ENCODE measurements at places on chromosomes 3 and 15.
A peak's percentile ranks its signal among the peaks of the same experiment; 100 is the strongest.

- DNase-seq, result no peak
Measured at GRCh38 chr3:149613988-149614387, 43.8 kb downstream of the WWTR1 start.

DNA sequence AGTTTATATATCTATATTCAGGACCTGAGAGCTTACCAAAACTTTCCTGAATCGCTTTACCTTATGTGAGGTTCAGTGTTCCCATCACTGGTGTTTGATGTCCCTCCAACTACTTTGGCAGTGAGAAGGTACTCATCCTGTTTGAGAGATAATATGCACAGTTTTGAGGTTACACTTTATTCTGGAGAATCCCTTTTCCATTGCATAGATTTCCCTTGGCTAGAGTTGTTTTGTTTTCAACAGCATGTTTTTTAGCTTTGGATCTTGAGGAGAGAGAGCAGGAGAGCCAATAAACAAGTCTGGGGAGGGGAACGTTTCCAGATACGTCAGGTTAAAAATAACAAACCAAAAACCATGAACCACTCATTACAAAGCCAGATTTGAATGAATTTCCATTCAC lies 33.6 kb downstream of the CD200 start:
- no peak for DNase-seq

GRCh38 chr3:64264501-64265109 lies 39.3 kb upstream of the PRICKLE2 start:
- DNase-seq, result no peak

DNA sequence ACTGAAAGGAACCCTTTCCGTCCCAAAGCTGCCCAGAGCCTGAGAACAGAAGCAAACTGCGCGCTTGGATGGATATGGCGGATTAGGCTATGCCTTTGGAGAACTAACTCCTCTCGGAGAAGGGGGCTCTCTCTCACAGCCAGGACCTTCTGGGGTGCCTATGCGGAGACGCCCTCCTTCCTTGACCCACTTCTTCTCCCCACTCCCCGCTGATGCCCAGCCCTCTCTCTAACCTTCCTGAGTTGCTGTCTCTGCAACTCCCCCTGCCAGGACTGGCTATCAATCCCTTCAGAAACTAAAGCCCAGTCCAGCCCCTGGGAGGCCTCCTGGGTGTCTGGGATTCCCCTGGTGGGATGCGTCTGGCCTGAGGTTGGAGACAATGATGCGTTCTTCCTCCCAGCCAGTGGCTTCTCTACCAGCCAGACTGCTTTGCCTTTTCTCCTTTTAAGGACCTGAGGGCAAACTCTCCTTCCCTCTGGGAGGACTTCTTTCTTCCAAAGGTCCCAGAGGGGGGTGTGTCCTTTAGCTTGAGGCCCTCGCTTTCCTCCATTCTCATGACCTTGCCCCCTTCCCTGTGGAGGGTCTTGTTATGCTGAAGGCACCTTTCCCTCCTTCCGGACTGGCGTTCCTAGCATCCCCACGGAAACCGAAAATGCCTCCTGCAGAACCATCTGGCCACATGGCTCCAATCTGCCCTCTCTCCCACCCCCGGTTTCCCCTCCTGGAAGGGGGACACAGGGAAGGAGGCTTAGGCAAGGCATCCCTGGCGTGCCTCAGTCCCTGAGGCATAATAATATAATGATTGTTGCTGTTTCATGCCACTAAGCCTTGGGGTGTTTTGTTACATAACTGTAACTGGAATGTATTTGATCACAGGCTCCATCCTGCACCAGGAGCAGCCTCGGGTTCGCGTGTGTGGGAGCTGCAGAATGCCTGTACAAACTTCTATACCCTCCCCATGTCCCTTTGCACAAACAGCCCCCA lies 63.4 kb upstream of the C15orf39 start:
- peak; percentile 22 for DNase-seq

Measured in foreskin keratinocyte (primary cell).